Left hindlimb (tissue), 1 donor: ENCODE measurements at places on chromosomes 3 and 15.

- no peak for DNase-seq
Observed at GRCh38 chr3:29718661-29719065, 437.8 kb downstream of the RBMS3 start.

DNA sequence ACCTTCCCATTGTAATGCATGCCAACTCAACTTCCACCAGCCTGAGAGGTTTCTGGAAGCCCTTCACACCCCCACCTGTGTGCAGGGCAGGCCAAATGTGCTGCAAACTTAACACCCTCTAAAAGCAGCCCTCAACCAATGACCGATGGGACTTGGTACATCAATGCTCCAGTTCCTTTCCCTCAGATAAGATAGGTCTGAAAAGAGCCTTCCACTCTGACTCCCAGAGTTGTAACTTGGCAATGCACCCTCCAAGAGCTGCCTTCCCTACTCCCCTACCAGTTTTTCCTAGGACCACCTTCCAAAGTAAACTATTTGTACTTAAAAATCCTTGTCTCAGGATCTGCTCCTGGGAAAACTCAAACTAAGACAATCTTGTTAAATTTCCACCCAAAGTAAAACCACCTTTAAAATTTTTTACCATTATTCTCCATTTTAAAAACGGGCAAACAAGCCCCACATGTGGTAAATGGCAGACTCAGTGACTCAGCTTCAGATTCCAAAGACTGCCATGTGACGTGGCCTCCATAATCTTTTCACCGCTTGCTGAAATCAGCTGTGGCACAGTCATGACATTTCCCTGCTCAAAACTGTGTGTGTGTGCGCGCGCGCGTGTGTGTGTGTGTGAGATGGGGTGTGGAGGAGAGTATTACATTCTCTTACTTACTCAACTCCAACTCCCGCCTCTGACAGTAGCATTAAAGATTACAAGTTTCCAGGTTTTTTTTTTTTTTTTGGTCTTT, 17.2 kb downstream of the RASGRP1 start:
- DNase-seq = no peak

DNA sequence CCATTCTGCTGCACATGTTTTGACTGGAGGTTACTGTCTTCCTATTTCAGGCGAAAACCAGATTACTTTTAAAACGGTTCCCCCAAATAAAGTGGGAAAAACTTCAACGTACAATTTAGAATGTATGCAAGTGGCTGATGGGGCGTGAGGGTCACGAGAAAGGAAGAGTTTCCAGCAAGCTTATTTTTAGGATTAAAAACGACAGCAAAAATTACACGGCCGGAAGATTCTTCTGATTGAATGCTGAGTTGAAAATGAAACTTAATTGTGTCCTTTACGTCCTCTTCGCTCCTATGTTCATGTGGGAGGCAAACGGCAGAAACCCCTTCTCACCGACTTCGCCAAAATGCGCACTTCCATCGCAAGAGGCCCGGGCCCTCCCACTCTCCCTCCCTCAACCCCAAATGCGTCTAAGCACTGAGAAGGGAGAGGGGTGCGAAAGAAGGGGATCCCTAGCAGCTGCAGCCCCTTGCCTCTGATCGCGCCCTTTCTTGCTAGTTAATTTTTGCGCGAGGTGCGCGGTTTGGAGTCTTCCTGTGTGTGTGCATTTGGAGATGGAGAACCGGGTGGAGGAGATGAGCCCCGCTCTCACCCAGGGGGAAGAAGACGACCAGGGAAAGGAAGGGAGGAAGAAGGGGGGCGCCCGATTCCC, 656 bp downstream of the CD47 start:
- DNase-seq = peak; percentile 38

- DNase-seq = peak; percentile 23
Observed at GRCh38 chr3:52468336-52468735, 12.9 kb downstream of the NISCH start.

- DNase-seq = no peak
Observed at GRCh38 chr3:146241523-146242240, 9.2 kb downstream of the PLSCR4 start.

GRCh38 chr3:50050361-50050760, 38.4 kb upstream of the RBM5 start:
- no peak for DNase-seq

GRCh38 chr3:63922491-63923199, 10.5 kb upstream of the SCAANT1 start:
- DNase-seq = no peak

DNA sequence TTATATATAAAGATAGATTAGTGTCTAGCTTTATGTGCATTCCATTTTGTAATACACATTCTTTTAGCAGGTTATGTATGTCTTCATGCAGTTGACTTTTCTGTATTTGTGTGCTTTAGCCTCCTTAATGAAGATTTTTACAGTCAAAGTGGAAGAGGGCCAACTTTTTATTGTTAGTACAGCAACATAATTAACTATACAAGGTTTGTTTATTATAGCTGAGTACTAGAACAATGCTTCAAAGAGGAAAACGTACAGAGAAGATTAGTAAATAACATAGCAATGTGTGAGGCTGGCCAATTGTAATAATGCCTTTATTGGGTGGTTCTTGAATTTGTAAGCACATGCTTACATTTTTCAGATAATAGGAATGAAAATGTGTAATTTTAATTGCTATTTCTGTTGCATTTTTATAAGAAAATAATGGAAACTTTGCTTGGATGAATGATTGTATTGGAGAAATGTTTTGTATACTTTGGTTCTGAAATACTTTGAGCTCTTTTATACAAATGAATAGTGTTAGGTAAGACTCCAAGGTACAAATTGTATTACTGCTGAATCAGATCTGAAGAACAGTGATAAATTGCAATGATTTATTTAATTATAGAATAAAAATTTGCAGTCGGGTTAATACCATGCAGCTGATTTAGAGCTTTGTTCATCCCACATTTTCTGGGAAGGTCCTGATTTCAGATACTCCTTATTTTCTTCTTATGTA, 41.4 kb downstream of the UBE2E2 start:
- DNase-seq = no peak

- DNase-seq = peak; percentile 34
Observed at GRCh38 chr3:156675830-156676767, 1.7 kb downstream of the TIPARP start.

DNA sequence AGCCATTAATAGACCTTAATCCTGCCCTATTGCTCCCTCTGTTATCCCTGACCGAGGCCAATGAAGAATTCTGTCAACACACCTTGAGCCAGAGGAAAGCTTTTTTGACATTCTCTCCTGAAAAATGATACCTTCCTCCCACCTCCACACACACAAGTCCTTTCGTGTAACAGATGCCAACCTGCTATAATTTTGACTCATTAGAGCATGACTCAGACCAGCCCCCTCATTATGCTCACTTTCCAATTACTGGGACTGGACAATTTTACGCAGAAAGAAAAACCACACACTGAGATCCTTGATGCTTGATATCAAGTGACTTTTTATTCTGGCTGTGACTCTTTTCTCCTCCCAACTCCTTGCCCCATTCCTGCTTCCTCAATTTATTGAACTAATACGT, 50.9 kb downstream of the LSAMP start:
- DNase-seq = no peak

- DNase-seq = no peak
Observed at GRCh38 chr3:156449710-156450574, 105.0 kb downstream of the SSR3 start.

DNA sequence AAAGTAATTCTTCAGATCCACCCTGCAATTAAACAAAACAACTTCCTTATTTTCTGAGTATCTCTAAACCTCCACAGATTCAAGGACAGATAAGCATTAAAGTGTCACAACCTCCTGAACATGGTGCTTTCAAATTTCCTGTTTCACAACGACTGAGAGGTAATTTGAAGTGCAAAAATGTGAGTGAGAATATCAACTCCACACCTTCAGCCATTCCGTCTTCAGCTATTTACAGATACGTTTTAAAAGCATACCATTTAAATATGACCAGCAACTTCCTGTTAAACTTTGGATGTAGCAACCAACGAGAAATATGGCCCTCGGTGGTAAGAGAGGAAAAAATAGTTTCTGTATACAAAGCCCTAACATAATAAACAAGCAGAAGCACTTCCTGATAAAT, 32.1 kb upstream of the PCSK6 start:
- DNase-seq = no peak

DNA sequence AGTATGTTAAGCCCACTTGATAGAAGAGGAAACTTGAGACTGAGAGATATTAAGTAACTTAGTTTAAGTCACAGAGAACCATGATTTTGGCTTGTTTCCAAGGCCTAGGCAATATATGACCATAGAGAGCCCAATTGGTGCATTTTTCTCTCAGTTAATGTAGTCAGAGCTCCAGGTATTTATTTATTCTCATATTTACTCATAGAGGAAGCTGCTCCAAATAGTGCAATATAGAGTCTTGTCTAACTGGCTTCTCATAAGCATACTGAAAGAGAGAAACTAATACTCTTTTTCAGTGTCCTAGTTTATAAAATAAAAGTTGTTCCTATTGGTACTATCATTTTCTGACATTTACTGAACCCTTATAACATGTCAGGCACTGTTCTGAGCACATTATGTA, 15.2 kb downstream of the TRNT1 start:
- no peak for DNase-seq

GRCh38 chr3:8653800-8654408, 9.3 kb upstream of the SSUH2 start:
- DNase-seq = no peak

DNA sequence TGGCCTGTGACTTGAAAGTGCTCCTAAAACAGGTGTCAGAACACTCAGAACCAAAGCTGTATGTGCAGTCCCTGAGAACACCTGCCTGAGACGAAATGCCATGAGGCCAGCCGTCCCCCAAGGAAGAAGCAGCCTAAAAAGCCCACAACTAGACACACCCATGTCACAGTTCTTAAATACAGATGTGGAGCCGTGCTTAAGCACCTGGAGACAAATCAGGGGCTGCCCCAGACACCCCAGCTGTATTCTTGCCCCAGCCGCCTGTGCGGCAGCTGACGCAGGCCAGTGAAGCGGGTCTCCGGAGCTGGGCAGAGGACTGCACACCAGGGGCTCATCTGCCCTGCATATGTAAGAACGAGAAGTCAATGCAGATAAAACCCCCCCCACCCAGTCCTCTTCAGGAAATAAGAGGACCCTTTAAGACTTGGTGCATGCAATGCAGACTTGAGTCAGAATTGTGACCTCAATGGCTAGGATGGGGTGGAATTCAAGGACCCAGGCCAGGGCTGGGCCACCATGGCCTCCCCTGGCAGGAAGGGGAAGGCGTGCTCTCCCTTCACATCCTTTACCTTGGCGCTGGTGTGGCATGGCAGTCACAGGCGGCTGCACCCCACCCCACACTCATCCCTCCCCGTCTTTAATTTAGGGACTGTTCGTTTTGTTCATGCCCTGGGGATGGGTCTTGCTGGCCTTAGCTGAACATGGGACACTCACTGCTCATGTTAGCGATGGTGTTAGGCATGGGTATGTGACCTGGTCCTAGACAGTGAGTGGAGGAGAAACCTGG, 27.7 kb upstream of the PLXNA1 start:
- peak; percentile 12 for DNase-seq

GRCh38 chr3:187989575-187990153, 164.3 kb upstream of the LPP start:
- DNase-seq = peak; percentile 38

GRCh38 chr3:9225268-9225667, 24.2 kb downstream of the SRGAP3 start:
- DNase-seq = no peak

GRCh38 chr3:114290911-114291901, 2.6 kb upstream of the TIGIT start:
- DNase-seq = peak; percentile 48

- peak; percentile 64 for DNase-seq
Observed at GRCh38 chr3:128488991-128489673, 3.9 kb downstream of the GATA2 start.

GRCh38 chr15:34217587-34218225, 7.1 kb upstream of the EMC4 start:
- no peak for DNase-seq

- DNase-seq = no peak
Observed at GRCh38 chr15:90839187-90840071, 29.0 kb upstream of the FURIN start.

- no peak for DNase-seq
Observed at GRCh38 chr15:62173215-62173614, 8.1 kb upstream of the C2CD4B start.

DNA sequence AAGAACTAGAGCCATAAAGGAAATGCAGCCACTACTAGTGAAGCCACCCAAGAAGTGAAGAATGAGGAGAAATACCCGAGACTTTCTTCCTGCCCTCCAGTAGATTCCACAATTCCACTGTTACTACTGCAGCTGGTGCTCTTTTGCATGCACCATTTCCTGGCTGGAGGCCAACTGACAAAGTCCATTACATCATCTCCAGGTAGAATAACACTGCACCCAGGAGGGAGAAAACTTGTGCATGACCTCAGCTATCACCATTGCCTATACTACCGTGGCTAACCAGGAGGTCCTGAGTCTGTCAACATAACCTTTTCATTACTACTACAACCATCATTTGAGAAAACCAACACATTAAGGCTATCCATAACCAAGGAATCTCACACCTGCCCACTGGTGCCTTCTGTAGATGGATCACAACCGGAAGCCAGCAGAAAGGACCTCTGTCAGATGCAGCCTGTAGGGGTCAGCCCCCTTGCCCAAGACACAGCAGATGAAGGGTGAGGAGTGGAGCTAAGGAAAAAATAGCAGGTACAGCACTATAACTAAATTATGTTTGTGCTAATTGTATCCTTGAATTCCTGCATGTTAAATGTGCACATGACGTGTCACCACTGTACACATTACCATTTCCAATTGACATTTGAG, 200.8 kb upstream of the C2CD4B start:
- no peak for DNase-seq

DNA sequence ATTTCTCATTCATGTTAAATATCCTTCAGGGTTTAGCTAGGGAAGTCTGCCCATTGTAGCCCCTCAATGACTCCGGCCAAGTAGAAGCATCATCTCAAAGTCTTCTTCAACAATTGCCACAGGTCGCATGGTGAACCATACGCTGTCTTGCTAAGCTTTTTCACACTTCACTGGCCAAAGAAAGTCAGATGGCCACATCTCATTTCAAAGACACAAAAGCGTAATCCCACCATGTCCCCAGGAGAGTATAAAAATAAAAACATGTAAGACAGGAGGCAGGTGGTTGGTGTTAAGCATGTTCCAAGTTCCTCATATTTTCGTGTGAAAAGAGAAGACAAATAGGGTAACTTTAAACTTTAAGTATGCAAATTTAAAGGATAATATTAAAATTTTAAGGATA, 147.4 kb downstream of the ERC2 start:
- DNase-seq = no peak

GRCh38 chr3:141255846-141256261, 24.2 kb downstream of the PXYLP1 start:
- DNase-seq = peak; percentile 51

GRCh38 chr3:183132409-183132808, 30.1 kb downstream of the LAMP3 start:
- DNase-seq = no peak

DNA sequence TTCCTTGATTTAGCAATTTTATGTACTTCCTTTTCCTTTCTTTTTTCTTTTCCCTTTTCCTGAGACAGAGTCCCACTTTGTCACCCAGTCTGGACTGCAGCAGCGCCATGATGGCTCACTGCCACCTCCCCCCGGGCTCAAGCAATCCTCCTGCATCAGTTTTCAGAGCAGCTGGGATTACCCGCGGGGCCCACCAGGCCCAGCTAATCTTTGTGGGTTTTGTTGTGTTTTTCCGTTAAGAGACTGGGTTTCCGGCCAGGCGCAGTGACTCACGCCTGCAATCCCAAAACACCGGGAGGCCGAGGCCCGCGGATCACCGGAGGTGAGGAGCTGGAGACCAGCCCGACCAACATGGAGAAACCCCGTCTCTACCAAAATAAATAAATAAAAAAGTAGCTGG, 17.7 kb downstream of the GOLGA8S start:
- no peak for DNase-seq
